ENCODE measurements at places on chromosomes 2 and 18.

- DNase-seq = no peak
Observed at GRCh38 chr18:58865701-58866065, 1.0 kb downstream of the ZNF532 start.

DNA sequence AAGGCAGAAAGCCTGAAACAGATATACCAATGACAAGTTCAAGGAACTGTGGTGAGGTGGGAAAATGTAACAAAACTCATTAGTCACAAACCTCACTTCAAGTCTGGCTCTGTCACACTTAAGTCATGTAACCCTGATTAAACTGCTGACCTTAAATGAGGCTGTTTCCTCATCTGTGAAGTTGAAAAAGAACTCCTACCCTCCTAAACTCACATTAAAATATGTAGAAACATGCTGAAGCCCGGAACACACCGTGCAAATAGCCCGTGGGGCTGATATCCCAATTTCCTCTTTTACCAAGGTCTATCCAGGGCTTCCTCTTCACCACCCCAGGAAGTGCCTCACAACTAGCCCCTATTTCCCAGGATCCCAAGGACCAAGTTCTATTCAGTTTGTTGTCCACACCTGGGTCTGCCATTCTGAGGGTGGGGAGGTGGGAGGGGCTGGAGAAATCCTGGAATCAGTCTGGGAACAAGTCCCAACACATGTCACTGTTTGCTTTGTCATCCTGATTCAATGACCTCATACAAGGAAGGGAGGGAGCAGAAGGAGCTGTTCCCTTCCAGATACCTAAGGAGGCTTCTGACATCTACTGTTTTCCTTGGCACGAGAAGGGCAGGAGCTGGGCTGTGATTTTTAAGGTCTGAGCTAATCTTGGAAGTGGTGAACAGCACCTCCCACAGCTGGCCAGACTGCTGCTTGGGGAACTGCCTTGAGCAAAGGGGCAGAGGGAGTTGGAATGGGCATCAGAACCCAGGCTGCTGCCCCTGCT, 42.3 kb downstream of the SLC4A1AP start:
- no peak for DNase-seq

DNA sequence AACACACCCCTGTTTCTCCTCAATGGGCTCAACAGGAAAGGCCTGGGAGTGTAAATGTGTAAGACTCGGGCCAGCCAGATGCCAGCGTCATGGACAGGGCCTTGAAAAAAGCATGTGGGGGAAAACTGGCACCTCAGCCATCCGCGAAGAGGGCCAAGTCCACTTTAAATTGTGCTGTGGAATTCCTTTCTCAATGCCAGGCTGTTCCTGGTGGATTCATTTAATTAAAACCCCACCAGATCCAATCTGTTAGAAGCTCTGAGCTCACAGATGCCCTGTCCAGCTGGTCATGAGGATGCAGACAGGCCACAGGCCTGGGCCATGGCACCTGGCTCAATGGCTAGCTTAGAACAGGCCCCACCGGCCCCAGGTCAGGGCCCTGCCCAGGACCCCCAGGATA, 24.8 kb downstream of the KCNK3 start:
- DNase-seq = no peak

DNA sequence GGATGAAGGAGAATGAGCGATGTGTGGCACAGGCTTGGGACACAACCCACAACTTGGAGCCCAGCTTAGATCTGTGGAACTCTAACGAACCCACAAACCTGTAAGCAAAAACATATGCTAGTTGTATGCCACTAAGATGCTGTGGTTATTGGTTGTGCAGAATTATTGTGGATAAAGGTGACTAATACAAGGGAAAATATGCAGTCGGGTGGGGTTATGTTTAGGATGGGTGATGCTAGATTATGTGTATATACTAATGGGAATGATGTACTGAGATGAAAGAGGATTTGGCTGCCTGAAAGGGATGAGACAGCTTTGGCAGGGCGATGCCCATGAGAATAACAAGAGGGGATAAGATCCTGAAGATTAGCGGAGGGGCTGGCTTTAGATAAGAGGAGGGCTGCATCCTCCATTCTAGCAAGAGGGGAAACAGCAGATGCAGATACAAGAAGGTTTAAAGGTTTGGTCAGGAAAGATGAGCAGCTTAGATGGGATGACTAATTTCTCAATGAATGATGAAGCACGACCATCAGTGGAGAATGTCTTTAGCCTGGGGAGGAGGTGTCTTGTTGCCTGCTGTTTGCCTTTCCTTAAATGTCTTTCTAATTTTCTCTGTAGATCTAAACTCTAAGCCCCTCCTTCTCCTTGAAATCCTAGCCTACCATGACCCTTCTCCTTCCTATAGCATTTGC, 49.6 kb downstream of the GALNT14 start:
- DNase-seq = no peak

DNA sequence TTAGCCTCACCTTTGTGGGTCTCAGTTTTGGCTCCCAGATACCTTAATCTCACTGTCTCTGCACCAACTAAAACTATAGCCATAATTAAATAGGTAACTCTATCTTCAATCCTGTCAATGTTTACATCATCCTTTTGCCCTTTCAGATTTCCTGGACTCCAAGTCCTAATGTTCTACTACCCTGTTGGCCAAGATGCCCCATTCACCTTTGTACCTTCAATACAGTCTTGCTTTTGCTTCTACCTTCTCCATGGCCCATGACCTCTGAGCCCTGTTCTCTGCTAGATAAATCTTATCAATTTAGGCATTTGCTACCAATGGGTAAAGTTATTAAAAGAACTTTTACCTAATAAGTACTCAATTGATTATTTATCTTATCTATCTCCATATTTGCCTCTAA, 635.5 kb downstream of the ARHGAP15 start:
- no peak for DNase-seq

DNA sequence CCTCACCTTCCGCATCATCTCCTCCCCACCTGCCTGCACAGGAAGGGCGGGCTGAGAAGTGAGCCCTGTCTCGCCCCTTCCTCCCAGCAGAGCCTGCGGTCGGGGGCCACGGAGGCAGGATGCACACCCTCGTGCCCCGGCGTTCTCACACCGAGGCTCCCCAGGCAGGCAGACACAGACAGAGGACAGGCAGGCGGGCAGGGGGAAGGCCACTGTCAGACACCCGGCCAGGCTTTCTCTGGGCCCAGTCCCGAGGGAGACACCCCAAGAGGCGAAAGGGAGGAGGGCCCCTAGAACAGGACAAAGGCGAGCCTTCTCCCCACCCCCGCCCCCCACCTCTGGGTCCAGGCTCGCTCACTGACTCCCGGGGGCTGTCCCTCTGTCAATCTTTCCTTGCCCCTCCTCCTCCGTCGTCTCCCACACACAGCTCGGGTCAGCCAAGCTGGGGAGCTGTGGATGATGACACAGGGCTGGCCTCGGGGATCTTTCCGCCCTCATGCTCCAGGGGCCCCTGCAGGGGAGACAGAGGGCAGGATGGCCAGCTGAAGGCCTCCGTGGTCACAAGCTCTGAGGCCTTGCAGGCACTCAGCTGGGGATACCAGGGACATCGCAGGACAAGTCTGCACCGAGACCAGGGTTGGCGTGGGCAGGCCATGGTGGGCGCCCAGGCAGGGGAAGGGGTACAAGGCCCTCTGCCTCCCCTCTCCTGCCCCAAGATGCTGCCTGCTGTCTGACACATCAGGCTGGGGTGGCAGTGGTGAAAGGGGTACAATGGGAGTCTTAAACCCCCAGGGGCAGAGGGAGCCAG, 24.9 kb downstream of the BIN1 start:
- DNase-seq = peak; percentile 80

- DNase-seq = no peak
Observed at GRCh38 chr2:147774805-147775204, 70.0 kb upstream of the ACVR2A start.

- no peak for DNase-seq
Observed at GRCh38 chr2:176192351-176192750, 3.9 kb downstream of the HOXD1 start.

Data from activated T-cell treated with anti-CD3 and anti-CD28 coated beads, Interleukin-2, amount 50 U/mL, for 1 hour (primary cell).